Glutamatergic neuron (in vitro differentiated cells): ENCODE measurements at places on chromosomes 1 and 21.

DNA sequence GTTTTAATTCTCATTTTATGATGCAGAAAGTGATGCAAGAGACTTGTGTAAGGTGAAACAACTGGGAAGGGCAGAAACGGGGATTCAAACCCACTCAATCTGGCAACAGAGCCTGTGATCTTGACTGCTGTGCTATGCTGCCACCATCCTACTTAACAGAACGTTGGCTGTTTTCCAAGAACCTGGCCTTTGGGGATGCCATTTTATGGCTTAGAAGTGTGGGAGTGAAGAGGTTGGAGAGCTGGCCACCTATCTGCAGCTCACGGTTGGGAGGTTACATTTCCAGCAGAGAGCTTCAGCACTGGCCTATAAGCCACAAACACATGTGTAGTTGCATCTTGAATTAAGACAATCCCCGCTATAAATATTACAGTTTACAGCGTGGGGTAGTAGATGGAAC lies 235.3 kb downstream of the PRDM2 start:
- no peak for DNase-seq

DNA sequence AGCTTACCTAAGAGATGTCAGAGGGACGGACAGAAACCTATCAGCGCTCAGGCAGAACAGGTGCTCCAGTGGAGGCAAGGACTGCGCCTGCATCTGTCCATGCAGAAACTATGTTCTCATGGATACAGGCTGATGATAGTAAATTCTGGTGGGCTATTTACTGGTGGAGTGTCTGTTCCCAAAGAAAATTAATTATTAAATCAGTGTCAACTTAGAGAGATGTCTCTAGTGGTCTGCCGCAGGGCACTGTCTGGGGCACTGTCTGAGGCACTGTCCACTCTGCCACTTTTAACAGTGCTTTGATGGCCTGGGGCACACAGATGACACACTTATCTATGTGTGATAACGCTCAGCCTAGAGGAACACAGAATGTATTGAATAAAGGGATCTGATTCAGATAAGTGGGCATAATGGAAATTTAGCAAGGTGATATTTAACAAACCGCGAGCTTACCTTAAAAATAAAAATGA lies 148.1 kb downstream of the RGS7 start:
- DNase-seq, result no peak

- no peak for DNase-seq
Measured at GRCh38 chr1:164855716-164856329, 296.8 kb downstream of the PBX1 start.

DNA sequence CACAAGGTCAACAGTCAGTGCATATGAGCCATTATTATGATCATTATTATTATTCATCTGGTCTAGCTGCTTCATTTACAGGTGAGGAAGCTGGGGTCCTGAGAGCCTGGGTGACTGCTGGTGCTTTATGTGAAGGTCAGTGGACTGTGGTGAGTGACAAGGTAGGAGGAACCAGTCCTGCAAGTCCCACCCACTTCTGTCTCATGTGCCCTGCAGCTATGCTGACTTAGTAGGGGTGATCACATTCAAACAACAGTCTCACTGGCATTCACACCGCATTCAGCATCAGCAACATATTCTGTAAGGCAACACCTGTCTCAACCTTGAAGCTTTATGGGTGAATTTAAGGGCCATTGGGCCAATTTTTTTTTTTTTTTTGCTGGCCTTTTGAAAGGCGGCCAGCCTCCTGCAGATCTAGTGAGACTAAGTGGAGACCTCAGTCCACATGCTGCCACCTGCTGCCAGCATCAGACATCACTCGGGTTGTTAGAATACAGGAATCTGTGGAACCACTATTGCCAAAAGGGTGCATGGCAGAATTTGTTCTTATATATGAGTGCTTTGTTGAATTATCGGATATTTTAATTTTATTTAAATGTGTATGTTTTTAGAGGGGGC lies 59.9 kb upstream of the CACNA1E start:
- DNase-seq, result peak; percentile 72

GRCh38 chr1:112798292-112798691 lies 83.2 kb upstream of the PPM1J start:
- no peak for DNase-seq

DNA sequence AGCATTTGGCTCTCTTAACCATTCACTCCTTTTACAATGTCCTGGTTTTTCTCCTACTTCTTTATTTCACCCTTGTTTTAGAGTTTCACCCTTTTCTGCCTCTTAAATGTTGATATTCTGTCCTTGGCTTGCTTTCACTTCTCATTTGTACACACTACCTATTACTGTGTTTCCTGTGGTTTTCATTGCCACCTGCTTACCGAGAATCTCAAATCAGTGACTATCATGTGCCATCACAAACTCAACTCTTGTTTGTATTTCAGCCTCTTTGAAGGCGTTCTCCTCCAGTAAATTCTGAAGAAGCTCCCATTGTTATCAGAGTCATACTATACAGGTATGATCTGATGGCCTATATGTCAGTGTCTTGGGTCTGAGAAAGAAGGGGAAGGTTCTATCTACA lies 65.7 kb downstream of the NPHS2 start:
- no peak for DNase-seq

DNA sequence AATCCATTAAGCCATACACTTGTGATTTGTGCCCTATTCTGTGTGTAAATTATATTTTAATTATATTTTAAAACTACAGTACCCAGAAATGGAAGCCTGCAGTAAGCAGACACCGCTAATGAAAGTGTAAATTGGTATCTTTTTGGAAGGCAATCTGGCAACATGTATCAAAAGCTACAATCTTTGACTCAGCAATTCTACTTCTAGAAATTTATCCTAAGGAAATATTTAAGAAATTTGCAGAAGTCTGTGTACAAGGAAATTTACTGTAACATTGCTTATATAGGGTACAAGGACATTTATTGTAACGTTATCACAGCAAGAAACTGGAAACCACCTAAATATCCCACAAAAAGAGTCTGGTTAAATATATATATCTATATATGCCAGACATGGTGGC lies 14.6 kb upstream of the ZMYM4 start:
- no peak for DNase-seq

- no peak for DNase-seq
Measured at GRCh38 chr1:24452922-24453485, 37.4 kb downstream of the NIPAL3 start.

- DNase-seq, result no peak
Measured at GRCh38 chr1:9193233-9193625, 41.3 kb upstream of the H6PD start.

GRCh38 chr1:227788271-227789083 lies 27.0 kb upstream of the PRSS38 start:
- DNase-seq, result peak; percentile 74

DNA sequence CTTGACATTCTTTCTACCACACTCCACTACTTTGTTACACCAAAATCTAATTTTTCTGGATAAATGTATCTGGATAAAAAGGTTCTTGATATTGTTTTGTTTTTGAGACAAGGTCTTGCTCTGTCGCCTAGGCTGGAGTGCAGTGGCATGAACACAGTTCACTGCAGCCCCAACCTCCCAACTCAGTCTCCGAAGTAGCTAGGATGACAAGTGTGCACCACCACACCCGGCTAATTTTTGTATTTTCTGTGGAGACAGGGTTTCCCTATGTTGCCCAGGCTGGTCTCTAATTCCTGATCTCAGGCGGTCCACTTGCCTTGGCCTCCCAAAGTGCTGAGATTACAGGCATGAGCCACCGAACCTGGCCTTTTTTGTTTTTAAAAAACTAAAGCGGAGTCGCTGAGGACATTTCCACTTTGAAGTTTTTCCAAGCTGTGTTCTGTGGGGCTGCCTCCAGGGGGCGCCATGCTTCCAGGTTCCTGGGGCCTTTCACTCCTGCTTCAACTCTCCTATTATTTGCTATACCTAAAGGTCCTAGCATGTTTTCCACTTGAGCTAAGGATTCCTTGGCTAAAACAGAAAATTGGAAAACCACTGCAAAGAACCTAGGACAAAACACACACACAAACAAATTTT lies 14.1 kb upstream of the NCMAP start:
- DNase-seq, result peak; percentile 37

GRCh38 chr1:44688760-44689446 lies 14.4 kb downstream of the ARMH1 start:
- no peak for DNase-seq

DNA sequence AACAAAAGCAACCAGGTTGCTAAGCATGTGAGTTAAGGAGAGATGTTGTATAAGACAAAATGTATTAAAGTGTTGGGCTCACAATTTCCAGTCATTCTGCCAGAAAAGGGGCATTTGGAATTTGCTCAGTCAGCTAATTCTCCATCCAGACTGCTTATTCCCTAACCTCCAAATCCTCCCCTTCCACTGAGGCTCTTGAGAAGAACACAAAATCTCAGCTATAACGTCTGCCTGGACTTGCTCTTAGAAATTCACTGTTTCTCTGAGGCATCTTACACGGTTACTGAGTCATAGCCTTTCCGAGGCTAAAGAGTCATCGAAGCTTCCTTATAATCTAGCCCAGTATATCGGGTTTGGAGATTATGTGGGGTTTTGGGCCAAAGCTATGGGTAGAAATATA lies 548.2 kb upstream of the ADGRL4 start:
- no peak for DNase-seq

DNA sequence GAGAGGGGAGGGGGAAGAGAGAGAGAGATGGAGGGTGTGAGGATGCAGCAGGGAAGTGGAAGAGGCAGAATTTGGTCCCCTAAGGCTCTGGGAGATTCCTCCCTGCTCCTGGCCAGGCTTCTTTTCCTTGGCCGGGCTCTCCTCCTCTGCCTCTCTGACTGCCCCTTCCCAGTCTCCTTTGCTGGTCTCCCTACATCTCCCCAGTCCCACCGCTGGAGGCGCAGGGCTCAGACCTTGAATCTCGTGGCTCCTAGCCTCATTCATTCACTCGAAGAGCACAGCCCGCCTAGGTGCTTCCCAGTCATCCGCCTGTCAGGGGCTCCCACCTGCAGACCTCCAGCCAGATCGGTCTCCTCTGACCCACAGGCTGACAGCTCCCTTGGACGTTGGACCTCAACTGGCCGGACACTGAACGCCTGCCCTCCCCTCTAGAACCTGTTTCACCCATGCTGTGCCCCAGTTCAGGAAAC lies 76.5 kb downstream of the VWA5B1 start:
- peak; percentile 81 for DNase-seq

GRCh38 chr1:81069856-81070255 lies 730.9 kb upstream of the ADGRL2 start:
- DNase-seq, result no peak

DNA sequence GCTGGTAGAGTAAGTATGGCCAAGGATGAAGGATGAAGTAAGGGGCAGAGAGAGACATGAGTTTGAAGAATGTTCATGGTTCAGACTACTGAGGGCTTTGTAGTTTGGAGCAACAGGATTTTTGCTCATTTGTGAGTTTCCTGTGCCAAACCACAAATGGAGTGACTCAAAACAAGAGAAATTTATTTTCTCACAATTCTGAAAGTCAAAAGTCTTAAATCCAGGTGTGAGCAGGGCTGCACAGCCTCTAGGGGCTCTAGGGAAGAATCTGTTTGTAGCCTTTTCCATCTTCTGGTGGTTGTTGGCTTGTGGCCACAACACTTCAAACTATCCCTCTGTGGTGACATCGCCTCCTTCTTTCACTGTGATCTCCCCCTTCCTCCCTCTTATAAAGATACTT lies 58.9 kb downstream of the RHOU start:
- DNase-seq, result no peak

DNA sequence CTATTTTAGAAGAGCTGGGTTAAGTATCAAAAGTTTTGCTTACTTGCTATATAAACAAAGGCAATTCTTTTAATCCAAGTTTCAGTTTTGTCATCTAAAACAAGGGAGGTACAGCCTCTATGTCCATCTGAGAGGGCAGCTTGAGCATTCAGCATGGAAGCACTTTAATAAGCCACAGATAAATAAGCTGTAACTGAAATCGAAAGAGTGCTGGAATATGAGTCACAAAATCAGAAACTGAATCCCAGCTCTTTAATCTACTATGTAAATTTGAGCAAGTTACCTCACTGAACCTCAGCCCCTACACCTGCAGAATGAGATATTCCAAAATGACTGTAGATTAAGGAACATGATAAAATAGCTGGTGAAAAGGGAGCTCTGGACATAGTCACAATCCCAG lies 80.0 kb upstream of the HP1BP3 start:
- no peak for DNase-seq

GRCh38 chr1:203280061-203280460 lies 25.3 kb upstream of the BTG2 start:
- no peak for DNase-seq

- no peak for DNase-seq
Measured at GRCh38 chr1:10065344-10065685, 32.6 kb downstream of the UBE4B start.

- DNase-seq, result no peak
Measured at GRCh38 chr1:22832414-22832786, 121.8 kb downstream of the EPHB2 start.

DNA sequence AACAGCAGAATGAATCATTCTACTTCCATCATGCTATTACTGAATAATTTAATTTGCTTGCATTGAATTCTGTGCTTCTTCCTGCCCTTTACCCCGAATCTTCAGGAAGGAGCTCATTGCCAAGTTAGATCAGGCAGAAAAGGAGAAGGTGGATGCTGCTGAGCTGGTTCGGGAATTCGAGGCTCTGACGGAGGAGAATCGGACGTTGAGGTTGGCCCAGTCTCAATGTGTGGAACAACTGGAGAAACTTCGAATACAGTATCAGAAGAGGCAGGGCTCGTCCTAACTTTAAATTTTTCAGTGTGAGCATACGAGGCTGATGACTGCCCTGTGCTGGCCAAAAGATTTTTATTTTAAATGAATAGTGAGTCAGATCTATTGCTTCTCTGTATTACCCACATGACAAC lies 44.2 kb downstream of the MAP3K7CL start:
- no peak for DNase-seq

GRCh38 chr1:156146020-156146768 lies 7.2 kb upstream of the SEMA4A start:
- no peak for DNase-seq

- DNase-seq, result peak; percentile 40
Measured at GRCh38 chr1:213914392-213914791, 73.4 kb upstream of the PROX1 start.

DNA sequence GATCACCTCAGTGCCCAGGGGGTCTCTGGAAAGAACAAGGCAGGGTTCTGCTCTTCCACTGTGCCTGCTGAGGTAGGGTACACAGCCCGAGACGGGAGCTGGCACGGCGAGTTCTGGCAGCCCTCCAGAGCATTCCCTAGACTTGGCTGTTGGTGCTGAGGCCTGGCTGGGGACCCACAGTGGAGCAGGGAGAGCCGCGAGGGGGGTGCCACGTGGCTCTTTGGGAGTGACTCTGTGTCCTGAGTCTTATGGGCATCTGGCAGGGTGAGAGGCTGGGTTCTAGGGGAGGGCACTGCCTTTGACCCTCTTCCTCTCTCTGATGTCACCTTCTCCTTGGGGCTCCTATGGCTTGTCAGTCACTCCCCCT lies 336.4 kb downstream of the CAMTA1 start:
- no peak for DNase-seq

GRCh38 chr1:153933430-153933829 lies 10.7 kb upstream of the GATAD2B start:
- DNase-seq, result no peak

- no peak for DNase-seq
Measured at GRCh38 chr1:214380396-214380795, 99.4 kb downstream of the SMYD2 start.
